ENCODE measurements at places on chromosomes 1 and 21. TPM values are rescaled to one million over a fixed set of nuclear protein-coding genes. Genes with fewer than 3 reads are reported as not detected.

The PRRX1 gene
- total RNA-seq = 46.5 TPM

The FAM78B gene
- total RNA-seq = not detected

The TFAP2E gene
- not detected for total RNA-seq

The CFHR1 gene
- total RNA-seq = 0.81 TPM

The GNAT2 gene
- total RNA-seq = not detected

The PFKFB2 gene
- total RNA-seq = 0.72 TPM

Data from cardiac atrium fibroblast (primary cell).